ENCODE measurements at places on chromosomes 13 and 19.

- no peak for DNase-seq
These were observed 42.4 kb upstream of the RANBP3 start for GRCh38 chr19:6020166-6020882.

DNA sequence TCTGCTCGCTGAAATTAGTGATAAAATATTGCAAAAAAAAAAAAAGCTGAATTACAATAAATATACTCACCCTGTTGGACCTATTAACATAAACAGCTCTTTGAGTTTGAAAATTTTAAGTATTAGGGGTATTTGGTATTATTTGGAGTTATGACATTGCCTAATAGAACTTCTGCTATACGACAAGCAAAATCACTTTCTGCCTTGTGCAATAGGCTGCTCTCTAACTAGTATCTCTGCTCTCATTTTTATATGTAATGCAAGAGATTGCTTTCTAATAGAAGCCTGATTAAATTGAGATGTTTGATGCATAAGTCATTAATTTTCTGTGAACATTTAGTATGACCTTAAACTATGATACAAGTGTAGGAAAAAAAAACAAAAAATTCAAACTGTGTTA lies 5.3 kb downstream of the RGS9BP start:
- DNase-seq: no peak

- DNase-seq: no peak
These were observed 11.4 kb upstream of the LTBP4 start for GRCh38 chr19:40589591-40590429.

- DNase-seq: no peak
These were observed 106.1 kb downstream of the RAB20 start for GRCh38 chr13:110455444-110455843.

- no peak for DNase-seq
These were observed 465.9 kb upstream of the ATXN8OS start for GRCh38 chr13:69641773-69642172.
